ENCODE measurements at places on chromosomes 7 and 10. TPM values are rescaled to one million over a fixed set of nuclear protein-coding genes. Genes with fewer than 3 reads are reported as not detected.

ADAP1 gene
- total RNA-seq: 1.2 TPM

HOXA9 gene
- 8.6 TPM for total RNA-seq

PIK3CG gene
- not detected for total RNA-seq

ZNF248 gene
- total RNA-seq: 7.6 TPM

ADRB1 gene
- total RNA-seq: not detected

RNF32 gene
- 1.2 TPM for total RNA-seq

C10orf62 gene
- 0.11 TPM for total RNA-seq

ZNF467 gene
- total RNA-seq: 0.22 TPM

PDZD7 gene
- 1.4 TPM for total RNA-seq

STOX1 gene
- total RNA-seq: 0.12 TPM

FKBP9 gene
- 215 TPM for total RNA-seq

OPN4 gene
- not detected for total RNA-seq

KLLN gene
- total RNA-seq: 0.33 TPM

RPEL1 gene
- total RNA-seq: under 0.01 TPM
